Stimulated activated CD4-positive, alpha-beta T cell treated with anti-CD3 and anti-CD28 coated beads, Interleukin-15, amount 100 ng/mL, for 24 hours (primary cell): ENCODE measurements at places on chromosomes 12 and 14.

GRCh38 chr14:24095271-24096068 is 1.4 kb downstream of the PCK2 start:
- peak; percentile 81 for DNase-seq

DNA sequence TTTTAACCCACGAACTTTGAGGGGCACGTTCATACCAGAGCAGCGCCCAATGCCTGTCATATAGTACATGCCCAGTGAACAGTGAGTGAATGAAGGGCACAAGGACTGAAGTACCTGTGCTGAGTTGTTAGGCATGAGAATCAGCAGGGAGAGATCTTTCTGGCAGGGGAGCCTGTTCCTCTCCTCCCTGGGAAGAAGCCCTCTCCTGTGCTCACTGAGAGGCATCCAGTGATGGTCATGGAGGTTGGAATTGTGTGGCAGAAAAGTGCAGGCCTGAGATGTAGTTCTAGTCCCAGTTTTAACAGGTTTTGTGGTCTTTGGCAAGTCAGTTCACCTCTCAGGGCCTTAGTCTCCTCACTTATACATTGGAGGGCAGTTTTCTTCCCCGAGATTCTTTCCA is 20.6 kb downstream of the TEAD4 start:
- DNase-seq: no peak

GRCh38 chr14:77186911-77187648 is 5.5 kb downstream of the TMEM63C start:
- DNase-seq: no peak

DNA sequence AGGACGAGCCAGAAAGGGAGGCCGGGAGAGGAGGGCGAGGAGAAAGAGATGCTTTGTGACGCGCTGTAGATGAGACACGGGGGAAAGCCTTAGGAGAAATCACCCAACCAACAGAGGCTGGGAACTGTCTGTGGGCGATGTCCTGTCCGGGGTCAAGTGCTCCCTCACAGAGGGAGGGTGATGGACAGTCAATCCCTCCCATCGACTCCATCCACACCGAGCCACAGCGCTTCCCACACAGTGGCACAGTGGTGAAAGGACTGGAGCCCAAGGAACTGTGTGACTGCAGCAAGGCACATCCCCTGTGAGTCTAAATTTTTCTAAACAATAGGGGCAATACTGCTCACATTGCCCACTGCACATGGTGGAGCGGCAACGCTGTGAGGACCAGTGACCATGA is 89.1 kb downstream of the TTC7B start:
- no peak for DNase-seq

DNA sequence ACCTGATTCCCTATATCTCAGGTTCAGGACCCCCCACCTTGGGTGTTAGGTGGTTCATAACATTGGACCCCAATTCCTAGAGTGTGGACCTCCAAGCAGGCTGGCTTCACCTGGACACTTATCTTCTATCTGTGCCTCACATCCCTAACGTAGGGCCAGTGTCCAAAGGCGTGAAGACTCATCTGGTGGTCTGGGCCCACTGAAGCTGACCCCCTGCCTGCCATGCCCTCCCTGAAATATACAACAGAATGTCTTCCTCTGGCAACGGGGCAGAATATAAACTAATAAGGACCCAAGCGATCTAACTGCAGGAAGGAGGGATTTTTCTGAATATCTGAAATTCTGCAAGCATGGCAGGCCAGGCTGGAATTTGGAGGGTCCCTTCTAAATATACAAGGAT is 5.6 kb downstream of the HOXC13 start:
- DNase-seq: no peak

GRCh38 chr12:32135967-32136366 is 29.3 kb downstream of the BICD1 start:
- no peak for DNase-seq

GRCh38 chr12:44816446-44817017 is 59.6 kb downstream of the NELL2 start:
- DNase-seq: no peak

- no peak for DNase-seq
Observed at GRCh38 chr12:47773858-47774580, 981 bp downstream of the SLC48A1 start.

GRCh38 chr12:26138860-26139259 is 14.0 kb upstream of the BHLHE41 start:
- no peak for DNase-seq

DNA sequence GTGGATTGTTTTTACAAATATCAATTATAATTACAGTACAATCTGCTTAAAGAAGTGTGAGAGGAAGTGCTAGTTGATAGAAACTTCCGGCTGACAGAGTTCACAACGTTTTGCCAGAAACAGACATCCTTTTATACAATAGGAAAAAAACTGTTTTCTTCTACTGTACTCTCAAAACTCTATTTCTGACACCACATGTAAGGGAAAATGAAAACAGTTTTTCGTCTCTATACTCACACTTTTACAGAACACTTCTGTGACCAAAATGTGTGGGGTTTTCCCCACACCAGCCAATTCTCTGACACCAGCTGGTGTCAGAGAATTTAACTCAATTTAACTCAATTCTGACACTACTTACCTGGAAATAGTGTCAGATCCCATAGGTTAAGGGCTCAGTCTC is 24.2 kb upstream of the HIF1A start:
- DNase-seq: peak; percentile 47

GRCh38 chr12:51771008-51771407 is 77.5 kb downstream of the FIGNL2 start:
- no peak for DNase-seq

- no peak for DNase-seq
Observed at GRCh38 chr12:54161481-54162437, 27.0 kb downstream of the SMUG1 start.

DNA sequence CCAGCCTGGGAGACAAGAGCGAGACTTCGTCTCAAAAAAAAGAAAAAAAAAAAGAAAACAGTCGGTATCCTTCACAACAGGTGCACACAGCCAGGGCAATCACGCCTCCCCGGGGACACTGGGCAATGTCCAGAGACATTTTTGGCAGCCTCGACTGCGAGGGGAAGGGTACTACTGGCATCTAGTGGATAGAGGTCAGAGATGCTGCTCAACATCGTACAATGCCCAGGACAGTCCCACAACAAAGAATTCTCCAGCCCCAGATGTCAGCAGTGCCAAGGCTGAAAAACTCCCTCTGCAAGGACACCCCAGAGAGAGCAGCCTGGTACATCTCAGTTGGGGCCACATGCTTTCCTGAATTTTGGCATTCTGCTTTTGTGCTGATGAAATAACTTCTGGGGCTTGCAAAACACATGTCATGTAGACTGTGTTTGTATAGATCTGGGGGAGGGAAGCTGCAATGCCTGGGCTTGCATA is 21.5 kb downstream of the ALDH2 start:
- DNase-seq: no peak

- no peak for DNase-seq
Observed at GRCh38 chr12:115840159-115840558, 437.3 kb downstream of the MED13L start.
